ENCODE measurements at places on chromosomes 12 and 14.

- DNase-seq = no peak
Observed at GRCh38 chr12:13788626-13789025, 192.8 kb downstream of the GRIN2B start.

GRCh38 chr14:98893675-98894074 is 378.3 kb downstream of the BCL11B start:
- no peak for DNase-seq

DNA sequence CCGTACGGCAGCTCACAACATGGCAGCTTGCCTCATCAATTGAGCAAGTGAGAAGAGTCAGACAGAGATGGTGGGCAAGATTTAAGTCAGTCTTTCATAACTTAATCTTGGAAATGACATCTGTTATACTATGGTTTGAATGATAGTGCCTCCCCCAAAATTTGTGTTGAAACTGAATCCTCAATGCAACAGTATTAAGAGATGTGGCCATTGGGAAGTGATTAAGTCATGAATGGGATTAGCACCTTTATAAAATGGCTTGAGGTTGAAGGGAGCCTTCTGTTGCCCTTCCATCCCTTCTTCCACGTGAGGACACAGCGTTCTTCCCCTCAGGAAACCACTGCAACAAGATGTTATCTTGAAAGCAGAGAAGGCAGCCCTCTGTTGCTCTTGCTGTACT is 124.2 kb downstream of the C12orf75 start:
- no peak for DNase-seq

DNA sequence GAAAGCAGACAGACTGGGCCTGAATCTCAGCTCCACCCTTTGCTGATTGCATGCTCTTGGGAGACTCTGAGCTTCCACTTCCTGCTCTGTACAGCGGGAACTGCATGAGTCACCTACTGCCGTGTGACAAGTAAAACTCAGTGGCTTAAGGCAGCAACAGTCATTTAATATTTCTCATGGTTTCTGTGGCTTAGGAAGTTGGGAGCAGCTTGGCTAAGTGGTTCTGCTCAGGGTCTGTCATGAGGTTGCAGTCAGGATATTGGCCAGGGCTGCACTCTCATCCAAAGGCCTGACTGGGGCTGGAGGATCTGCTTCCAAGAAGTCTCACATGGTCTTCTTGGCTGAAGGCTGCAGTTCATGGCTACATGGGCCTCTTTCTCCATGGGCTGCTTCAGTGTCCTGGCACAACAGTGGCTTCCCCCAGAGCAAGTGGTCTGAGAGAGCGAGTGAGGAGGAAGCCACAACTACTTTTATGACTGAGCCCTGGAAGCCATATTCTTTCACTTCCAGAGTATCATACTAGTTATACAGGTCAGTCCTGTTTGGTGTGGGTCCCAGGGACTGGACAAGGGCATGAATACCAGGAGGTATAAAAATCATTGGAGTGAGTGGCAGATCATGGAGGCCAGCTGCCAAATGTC is 49.7 kb downstream of the FAM222A start:
- DNase-seq = no peak

- DNase-seq = peak; percentile 78
Observed at GRCh38 chr14:20455355-20456300, 602 bp downstream of the APEX1 start.

Data from CD4-positive, alpha-beta T cell treated with Interleukin-17A for 4 hours (primary cell).